Activated naive CD8-positive, alpha-beta T cell treated with anti-CD3 and anti-CD28 coated beads for 36 hours (primary cell): ENCODE measurements at places on chromosomes 2 and 18. TPM values are rescaled to one million over a fixed set of nuclear protein-coding genes. Genes with fewer than 3 reads are reported as not detected.

DNA sequence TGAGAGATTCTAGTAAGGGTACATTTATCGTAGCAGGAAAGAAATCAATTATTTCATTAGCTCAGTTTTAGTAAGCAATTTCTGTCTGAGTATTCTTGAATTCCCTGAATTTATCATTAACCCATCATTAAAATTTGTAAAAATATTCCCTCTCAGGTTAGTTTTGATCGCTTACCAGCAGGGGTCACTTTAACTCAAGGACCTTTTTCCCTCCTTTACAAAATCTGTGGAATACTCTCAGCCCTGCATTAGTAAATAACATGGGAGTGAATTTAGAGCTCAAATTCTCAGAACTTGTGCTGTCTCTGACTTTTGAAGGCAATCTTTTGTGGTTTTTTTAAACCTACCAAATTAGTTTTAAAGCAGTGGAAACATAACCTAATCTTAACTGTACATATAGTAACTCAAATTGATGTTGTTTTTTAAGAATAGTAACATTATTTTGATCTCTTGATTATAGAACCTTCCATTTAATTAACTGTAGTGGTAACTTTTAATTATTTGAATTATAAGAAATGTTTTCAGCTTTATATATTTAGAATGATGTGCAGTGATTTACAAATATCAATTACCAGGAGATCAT is 97.2 kb downstream of the AGPS start:
- DNase-seq: no peak
- no peaks in the 10 kb centered on the region for H3K27me3 ChIP-seq
- H3K36me3 ChIP-seq: peaks cover 9% of the 10 kb centered on the region
- no peaks in the 10 kb centered on the region for H3K4me1 ChIP-seq
- H3K4me3 ChIP-seq: no peak overlapping the region

- H3K36me3 ChIP-seq: no peaks in the 10 kb centered on the region
- no peak overlapping the region for H3K4me3 ChIP-seq
- no peak overlapping the region for H3K27ac ChIP-seq
- peaks cover 36% of the 10 kb centered on the region for H3K27me3 ChIP-seq
- no peak for DNase-seq
- H3K4me1 ChIP-seq: no peaks in the 10 kb centered on the region
Measured at GRCh38 chr18:50163505-50163904, 31.4 kb downstream of the MYO5B start.

DNA sequence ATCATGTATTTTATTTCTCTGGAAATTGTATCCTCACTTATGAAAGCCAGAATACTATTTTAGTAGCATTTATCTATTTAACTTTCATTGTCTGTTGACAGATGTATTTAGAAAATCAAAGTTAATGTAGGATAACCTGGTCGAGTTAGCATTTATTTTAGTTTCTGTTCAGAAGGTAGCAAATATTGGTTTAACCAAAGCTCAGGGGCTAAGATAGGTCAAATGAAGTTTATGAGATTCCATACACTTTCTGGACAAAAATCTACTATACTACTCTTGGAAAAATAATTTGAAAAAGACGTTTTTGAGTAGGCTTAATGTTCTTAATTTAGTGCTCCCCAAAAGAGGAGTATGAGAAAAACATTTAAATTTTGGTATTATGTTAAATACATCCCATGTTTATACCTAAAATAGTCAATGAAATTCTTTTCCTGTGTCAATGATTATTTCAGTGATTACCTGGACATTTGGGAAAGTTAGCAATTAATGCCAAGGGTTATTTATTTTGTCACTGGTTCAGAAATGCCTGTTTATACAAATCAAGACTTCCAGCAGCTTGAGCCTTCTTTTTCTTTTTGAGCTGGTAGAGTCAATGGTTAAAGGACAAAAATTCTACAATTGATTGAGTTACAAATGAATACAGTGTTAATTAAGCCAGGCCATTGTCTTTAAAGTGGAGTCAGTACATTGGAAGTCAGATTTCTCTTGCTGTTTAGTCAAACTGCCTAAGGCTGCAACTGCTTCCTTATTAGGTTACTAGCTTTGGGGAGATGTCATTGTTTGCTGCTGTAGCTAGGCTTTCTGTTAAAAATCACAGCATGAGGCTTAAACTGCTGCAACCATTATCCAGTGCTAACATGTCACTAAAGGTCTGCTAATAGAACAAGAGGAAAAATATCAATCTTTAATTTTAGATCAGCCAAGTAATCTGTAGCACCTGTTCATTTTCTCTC is 182.3 kb downstream of the CAMKMT start:
- H3K4me1 ChIP-seq: no peaks in the 10 kb centered on the region
- DNase-seq: no peak
- H3K4me3 ChIP-seq: no peak overlapping the region
- H3K27ac ChIP-seq: no peak overlapping the region

DNA sequence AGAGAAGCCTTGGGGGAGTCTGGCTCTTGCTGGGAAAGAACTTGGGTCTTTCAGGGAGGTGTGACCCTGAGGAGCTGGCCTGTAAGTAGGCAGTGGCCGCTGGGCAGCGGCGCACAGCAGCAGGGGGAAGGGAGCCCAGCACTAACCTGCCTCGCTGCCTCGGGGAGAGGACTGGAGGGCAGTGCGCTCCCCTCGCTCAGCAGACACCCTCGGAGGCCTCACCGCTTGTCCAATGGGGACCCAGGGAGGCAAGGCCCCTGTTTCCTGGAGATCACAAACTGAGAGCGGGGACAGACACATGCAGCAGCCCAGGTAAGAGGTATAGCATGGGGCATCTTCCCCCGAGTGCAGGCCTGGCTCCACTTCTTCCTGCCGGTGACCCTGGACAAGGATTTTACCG is 3.3 kb downstream of the DNMT3A start:
- no peak for DNase-seq
- peaks cover 64% of the 10 kb centered on the region for H3K4me1 ChIP-seq
- H3K4me3 ChIP-seq: peak overlapping the region; percentile 74
- peak overlapping the region; percentile 90 for H3K27ac ChIP-seq
- H3K27me3 ChIP-seq: no peaks in the 10 kb centered on the region

DNA sequence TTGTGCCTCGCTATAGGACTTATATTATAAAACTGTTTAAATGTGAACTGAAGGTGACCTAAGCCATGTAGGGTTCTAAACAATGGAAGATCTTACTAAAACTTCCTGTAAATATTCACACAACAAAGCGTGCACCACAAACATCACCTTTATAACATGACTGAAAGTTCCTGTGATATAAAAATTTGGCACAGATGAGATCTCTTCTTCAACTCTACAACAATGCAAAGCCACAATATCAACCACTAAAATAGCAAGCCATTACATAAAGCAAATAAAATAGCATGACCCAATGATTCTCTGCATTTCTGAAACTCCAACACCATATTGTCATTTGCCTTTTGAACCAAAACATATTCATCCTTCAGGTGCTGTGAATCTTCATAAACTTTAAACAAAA is 3.5 kb downstream of the YES1 start:
- peaks cover 57% of the 10 kb centered on the region for H3K4me1 ChIP-seq
- H3K27ac ChIP-seq: no peak overlapping the region
- H3K36me3 ChIP-seq: peaks cover 32% of the 10 kb centered on the region
- peak overlapping the region; percentile 65 for H3K4me3 ChIP-seq

GRCh38 chr2:103144837-103145236 is 383.0 kb downstream of the TMEM182 start:
- no peaks in the 10 kb centered on the region for H3K36me3 ChIP-seq
- H3K4me3 ChIP-seq: no peak overlapping the region
- H3K27me3 ChIP-seq: no peaks in the 10 kb centered on the region

GRCh38 chr2:219228041-219228910 is 1.2 kb downstream of the ATG9A start:
- H3K27me3 ChIP-seq: no peaks in the 10 kb centered on the region
- H3K4me1 ChIP-seq: peaks cover 30% of the 10 kb centered on the region
- no peak for DNase-seq

DNA sequence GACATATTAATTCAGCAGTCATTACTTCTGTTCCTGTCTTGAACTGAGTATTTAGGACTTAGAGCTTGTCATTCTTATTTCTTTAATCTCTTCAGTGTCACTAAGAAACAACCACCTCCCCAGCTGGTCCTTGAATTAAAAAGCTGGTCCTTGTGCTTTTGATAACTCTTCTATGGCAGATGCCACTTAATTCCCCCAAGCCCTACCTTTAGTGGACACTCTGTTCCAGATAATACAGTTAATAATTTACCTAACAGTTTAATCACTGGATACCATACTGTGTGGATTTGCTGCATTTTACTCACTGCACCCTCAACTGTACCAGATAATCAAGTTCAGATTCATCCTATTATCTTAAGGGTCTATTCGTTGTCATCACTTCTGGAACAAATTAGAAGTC is 73.1 kb downstream of the SKA1 start:
- H3K27ac ChIP-seq: no peak overlapping the region
- no peaks in the 10 kb centered on the region for H3K4me1 ChIP-seq
- DNase-seq: no peak
- no peaks in the 10 kb centered on the region for H3K36me3 ChIP-seq
- no peak overlapping the region for H3K4me3 ChIP-seq

DNA sequence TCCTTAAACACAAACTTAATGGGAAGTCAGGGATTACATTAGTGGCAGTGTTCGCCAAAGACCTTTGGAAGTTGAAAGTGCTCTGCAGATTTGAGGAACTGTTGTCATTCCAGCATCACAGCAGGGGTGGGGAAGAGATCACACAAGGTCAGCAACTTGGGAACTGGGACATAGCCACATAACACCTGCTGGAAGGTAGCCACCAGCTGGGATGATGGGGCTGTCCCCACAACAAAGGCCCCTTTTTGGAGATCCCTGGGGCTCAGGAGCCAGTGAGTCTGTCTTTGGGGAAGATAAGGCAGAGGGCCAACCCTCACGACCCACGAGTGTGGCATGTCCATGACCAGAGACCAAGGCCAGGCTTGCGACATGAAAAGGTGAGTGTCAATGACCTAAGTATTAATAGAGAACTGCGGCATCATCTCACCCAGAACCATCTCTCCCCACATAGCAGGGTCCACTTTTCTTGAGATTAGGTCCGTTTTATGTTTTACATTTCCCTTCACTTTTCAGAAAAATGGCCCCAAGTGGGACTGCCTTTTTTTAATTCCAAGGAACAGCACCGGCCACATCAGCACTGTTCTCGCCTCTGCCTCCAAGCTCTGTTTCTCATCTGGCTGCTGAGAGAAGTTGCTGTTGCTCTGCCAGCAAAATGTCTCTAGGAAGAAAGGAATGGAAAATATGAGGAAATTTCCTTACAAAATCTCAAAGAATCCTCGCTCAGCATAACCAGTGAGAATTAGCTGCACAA is 106.9 kb downstream of the GFPT1 start:
- no peaks in the 10 kb centered on the region for H3K36me3 ChIP-seq
- H3K4me1 ChIP-seq: no peaks in the 10 kb centered on the region
- no peak for DNase-seq
- H3K4me3 ChIP-seq: no peak overlapping the region
- H3K27ac ChIP-seq: no peak overlapping the region
- H3K27me3 ChIP-seq: peaks cover 19% of the 10 kb centered on the region

DNA sequence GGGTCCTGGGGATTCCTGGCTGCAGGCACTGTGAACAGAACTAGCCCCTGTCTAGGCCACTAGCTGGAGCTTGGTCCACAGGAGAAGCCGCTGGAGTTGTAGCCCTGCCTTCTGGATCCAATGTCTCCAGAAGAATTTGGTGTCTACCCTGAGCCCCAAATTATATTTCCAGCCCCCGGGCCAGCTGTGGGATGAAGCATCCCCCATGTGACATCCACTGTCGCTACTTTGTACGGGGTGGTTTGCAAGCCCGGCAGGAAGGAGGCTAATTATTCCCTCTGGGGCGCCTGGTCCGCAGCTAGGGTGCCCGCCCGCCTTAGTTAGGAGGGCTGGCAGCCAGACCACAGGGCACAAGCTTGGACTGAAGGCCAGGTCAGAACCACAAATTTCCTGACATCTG is 106.5 kb downstream of the SMAD7 start:
- H3K4me1 ChIP-seq: peaks cover 33% of the 10 kb centered on the region
- no peak for DNase-seq
- no peaks in the 10 kb centered on the region for H3K27me3 ChIP-seq
- H3K4me3 ChIP-seq: no peak overlapping the region
- no peak overlapping the region for H3K27ac ChIP-seq
- no peaks in the 10 kb centered on the region for H3K36me3 ChIP-seq

ARID5A gene
- total RNA-seq: 61.7 TPM

DNA sequence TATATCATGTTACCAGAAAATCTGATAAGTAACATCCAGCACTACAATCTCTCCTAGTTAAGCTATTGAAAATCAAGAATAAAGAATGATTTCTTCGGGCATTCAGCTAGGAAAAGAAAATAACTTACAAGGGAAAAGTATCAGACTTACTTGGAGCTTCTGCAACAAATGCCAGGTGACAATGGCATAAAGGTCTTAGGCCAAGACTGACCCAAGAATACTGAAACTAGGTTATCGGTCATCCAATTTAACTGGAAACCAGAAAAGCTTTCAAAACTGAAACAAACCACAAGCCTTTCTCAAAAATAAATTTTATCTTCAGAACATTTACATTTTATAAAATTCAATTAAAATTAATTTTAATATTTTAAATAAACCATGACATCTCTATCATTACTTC is 214.0 kb upstream of the CCDC68 start:
- no peak overlapping the region for H3K4me3 ChIP-seq
- no peaks in the 10 kb centered on the region for H3K36me3 ChIP-seq
- no peaks in the 10 kb centered on the region for H3K27me3 ChIP-seq

DNA sequence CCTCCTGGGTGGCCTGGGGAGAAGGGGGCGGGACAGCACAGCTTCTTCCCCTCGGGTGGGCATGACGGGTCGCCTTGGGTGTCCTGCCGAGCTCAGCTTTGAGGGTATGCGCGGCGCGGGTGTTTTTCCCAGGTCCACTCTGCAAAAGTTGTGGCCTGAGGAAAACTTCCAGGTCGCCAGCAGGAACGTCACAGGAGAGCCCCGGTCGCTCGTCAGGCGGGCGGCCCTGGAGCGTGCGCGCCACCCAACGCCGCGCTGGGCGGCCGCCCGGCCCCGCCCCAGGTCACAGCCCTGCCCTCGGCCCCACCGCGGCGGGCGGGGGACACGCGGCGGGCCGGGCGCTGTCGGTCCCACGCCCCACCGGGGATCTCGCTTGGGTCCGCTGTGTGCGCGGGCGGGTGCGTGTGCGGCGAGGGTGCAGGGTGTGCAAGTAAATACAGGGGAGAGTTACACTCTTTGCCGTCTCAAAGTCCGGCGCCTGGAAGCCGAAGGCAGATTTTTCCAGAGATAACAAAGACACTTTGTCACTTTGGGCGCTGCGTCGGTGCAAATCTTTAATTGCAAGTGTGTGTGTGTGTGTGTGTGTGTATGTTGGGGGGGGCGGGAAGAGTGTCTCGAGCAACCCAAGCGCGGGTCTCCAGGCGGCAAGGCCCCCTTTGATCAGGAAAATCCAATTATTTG is 616 bp upstream of the SP5 start:
- H3K4me3 ChIP-seq: peak overlapping the region; percentile 69
- no peak overlapping the region for H3K27ac ChIP-seq
- DNase-seq: peak; percentile 25
- H3K4me1 ChIP-seq: peaks cover 25% of the 10 kb centered on the region
- H3K36me3 ChIP-seq: no peaks in the 10 kb centered on the region

HOXD8 gene
- not detected for total RNA-seq

GRCh38 chr2:10668402-10669012 is 21.3 kb downstream of the NOL10 start:
- DNase-seq: no peak
- no peak overlapping the region for H3K4me3 ChIP-seq
- no peak overlapping the region for H3K27ac ChIP-seq
- H3K27me3 ChIP-seq: no peaks in the 10 kb centered on the region
- H3K4me1 ChIP-seq: no peaks in the 10 kb centered on the region
